Panc1 (cell line): ENCODE measurements at places on chromosomes 12 and 14. TPM values are rescaled to one million over a fixed set of nuclear protein-coding genes. Genes with fewer than 3 reads are reported as not detected.

- DNase-seq: no peak
These were observed 28.2 kb downstream of the GTF2A1 start for GRCh38 chr14:81192594-81192993.

GRCh38 chr12:122471324-122472226 is 29.2 kb downstream of the ZCCHC8 start:
- no peak for DNase-seq

GRCh38 chr14:61739133-61739532 is 23.1 kb upstream of the SNAPC1 start:
- DNase-seq: no peak

DNA sequence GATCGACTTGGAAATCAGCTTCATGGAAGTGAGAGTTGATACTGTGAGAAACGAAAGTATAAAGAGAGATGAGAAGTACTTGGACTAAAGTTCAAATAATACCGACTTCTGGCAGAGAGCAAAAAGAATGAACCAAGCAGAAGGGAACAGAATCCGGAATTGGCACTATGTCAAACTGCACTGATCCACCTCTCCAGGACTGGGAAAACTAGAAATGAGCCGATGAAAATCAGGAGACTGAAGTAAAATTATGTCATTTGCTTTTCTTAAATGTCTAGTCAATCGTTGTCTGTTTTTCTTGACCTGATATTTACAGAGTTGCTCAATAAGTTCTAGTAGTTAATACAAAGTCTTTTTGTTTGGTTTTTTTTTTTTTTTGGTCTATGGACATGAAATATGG is 163.0 kb upstream of the FOXG1 start:
- no peak for DNase-seq

DNA sequence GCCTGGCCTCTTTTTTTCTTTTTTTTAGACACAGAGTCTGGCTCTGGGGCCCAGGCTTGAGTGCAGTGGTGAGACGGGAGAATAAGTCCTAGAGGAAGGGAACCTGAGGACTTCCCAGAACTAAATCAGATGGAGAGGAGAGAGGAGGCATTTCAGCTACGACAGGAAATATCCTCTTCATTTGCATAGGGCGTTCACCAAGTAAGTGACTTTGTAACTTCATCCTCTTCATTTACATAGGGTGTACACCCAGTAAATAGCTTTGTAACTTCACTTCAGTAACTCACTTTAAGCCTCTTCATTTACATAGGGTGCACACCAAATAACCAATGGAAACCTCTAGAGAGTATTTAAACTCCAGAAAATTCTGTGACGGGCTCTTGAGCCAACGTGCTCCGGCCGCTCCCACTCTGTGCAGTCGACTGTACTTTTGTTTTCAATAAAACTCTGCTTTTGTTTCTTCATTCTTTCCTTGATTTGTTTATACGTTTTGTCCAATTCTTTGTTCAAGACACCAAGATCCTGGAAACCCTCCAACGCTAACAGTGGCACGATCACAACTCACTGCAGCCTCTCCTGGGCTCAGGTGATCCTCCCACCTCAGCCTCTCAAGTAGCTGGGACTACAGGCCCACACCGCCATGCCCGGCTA is 21.4 kb upstream of the ANKRD9 start:
- DNase-seq: no peak

DNA sequence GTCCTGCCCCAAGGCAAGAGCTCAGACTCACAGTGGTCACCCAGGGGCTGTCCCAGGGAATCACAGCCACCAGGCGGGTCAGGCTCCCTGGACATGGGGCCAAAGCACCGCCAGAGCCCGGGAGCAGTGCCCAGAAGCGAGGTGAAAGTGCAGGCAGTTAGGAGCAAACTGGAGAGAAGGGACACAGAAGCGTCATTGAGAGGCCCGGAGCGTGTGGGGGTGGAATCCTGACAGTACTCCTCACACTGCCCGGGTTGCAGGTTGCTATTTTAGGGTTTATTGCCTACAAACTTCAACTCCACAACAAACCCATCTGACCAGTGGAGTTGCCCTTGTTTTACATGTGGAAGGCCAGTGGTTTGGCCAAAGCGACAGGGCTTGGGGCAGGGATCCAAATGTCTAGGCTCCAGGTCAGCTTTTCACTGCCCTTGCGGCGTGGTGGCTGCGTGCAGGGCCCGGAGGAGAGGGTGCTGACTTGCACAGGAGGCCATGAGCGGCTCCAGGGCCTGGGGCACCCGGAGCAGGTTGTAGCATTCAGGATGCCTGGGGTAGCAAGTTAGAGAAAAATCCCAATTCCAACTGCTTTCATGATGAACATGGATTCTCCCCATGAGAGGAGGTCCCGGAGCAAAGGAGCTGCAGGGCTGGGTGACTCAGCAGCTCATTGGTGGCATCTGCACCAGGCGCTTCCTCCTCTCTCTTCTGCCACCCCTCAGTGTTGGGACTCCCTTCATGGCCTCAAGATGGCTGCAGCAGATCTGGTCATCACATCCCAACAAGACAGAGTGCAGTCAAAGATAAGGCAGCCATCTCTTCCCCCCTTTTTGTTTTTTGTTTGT is 112.3 kb upstream of the NCOR2 start:
- DNase-seq: no peak

- no peak for DNase-seq
These were observed 26.0 kb downstream of the LRCOL1 start for GRCh38 chr12:132584429-132584828.

Gene REM2
- total RNA-seq: 0.18 TPM

Gene RTN1
- 0.05 TPM for total RNA-seq

Gene PTPN6
- 13.7 TPM for total RNA-seq

Gene ADAMTS20
- total RNA-seq: not detected
